ENCODE measurements at places on chromosomes 11 and 22.

DNA sequence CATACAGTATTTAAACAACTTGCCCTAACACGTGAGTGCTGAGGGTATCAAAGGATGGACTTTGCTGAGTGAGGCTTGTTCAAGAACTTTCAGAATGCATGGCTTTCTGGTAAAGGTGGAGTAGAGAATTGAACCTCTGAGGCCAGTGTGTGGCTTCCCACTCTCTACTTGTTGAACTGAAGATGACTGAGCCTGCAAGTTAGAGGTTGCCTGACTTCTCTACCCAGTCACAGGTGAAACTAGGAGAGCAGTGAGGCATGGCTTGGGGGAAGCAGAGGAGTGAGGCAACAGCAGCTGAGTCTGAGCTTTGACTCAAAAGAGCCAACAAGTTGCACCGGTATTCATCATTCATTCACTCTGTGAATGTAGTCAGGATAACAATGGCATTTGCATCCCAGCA, 256.4 kb upstream of the SESN3 start:
- DNase-seq, result no peak

GRCh38 chr11:32374261-32374711, 61.1 kb downstream of the WT1 start:
- DNase-seq, result peak; percentile 15

GRCh38 chr11:9143721-9144120, 52.3 kb upstream of the SCUBE2 start:
- no peak for DNase-seq

DNA sequence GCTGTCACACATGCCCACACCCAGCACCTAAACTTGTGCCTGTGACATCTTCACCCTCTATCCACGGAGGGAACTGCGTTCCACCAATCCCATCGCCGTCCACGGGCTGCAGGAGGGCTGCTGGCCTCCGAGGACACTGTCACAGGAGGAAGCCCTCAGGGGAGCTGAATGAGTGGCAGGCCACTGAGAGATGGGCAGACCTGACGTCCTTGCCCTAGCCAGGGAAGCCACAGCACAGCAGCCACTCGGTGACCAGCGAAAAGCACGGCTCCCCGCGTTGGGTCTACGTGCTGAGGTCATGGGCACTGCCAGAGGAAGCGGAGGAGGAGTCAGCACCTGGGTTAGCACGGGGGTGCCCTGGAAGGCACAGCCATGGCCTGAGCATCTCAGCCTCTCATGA, 50.5 kb downstream of the IGSF9B start:
- no peak for DNase-seq

- DNase-seq, result no peak
These were observed 4.2 kb downstream of the GAL3ST3 start for GRCh38 chr11:66044757-66045156.

DNA sequence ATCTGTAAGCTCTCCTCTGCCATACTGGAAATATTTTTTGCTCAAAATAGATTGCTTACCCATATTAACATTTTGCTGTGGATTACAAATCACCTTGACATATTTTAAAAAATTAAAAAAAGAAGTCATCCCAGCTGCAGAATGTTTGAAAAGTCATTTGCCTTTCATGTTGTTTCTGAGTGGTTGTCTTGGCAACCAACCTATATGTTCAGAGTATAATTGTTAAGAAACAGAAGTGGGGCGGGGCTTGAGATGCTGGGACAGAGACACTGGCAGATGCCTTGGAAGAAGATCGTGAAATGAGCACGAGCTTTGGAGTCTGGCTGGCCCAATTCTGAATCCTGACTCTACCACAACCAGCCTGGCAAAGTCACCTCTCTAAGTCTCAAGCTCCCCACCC, 348.2 kb downstream of the LARGE1 start:
- DNase-seq, result no peak

DNA sequence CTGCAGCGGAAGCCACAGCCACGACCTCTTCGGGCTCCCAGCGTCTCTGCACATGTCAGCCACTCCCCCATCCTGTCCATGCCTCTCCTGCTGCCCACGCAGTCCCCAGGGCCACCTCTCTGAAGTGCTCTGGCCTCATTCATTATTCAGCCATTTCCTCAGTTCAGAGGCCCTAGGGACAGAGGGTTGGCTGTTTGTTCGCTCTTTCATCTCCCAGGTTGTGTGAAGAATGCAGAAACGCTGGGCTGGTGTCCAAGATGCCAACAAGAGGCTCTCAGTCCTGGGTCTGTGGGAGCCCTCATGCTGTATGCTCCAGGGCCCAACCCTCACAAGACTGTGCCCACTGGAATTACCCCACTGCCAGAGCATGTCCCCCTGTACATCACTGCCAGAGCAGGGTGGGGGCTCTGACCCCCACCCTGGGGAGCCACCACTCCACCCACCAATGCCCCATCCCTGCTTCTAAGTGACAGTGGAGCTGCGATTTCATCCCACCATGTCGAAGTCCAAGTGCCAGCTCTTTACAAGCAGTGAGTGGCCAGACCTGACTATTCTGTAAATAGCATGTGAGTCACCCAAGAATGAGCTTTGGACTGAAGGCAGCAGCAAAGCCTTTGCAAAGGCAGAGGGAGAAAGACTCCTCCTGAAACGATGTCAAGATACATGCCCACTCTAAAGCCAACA, 209.6 kb downstream of the BUD13 start:
- no peak for DNase-seq

DNA sequence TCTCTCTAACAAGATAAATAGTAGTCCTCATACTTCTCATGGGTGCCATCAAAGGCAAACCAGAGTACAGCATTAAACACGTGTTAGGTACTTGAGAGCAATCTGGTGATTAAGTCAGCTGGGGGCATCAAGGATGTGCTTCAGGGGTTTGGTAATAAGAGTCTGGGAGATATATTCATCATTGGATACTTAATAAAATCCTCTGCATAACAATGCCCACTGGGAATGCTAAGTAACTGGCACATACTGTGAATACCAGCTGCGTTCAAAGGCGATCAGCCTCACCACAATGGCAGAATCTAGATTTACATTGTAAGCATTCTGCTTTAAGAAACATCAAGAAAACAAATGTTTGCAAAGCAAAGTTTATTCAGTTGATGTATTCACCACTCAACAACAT, 268.6 kb upstream of the PITPNB start:
- no peak for DNase-seq

DNA sequence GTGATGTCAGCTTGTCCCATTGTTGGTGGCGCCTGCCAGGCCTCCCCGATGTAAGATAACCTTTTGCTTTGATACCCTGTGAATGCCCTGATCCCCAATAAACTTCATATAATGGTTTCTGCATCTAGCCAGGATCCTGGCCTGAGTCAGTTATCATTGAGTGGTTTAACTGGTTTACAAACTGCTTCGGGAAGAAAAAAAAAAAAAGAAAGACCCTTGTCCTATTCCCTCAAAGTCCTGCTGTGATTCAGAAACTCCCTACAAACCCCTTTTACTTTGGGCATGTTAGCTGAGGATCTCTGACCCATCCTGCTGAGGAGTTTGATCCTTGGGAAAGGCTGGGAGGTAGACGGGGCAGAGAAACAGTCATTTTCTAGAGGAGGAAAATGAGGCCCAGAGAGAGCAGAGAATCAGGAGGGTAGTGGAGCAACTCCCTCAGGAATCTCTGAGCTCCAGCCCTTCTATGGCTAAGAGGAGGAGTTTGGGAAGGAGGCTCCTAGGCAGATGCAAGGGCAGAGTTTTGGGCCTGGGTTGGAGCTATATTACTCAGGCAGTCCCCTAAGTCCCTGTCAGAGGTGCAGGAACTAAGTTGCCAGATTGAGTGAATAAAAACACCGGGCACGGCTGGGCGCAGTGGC, 5.4 kb upstream of the CYB5R3 start:
- no peak for DNase-seq

- DNase-seq, result no peak
These were observed 200.3 kb upstream of the MTNR1B start for GRCh38 chr11:92769112-92769511.

DNA sequence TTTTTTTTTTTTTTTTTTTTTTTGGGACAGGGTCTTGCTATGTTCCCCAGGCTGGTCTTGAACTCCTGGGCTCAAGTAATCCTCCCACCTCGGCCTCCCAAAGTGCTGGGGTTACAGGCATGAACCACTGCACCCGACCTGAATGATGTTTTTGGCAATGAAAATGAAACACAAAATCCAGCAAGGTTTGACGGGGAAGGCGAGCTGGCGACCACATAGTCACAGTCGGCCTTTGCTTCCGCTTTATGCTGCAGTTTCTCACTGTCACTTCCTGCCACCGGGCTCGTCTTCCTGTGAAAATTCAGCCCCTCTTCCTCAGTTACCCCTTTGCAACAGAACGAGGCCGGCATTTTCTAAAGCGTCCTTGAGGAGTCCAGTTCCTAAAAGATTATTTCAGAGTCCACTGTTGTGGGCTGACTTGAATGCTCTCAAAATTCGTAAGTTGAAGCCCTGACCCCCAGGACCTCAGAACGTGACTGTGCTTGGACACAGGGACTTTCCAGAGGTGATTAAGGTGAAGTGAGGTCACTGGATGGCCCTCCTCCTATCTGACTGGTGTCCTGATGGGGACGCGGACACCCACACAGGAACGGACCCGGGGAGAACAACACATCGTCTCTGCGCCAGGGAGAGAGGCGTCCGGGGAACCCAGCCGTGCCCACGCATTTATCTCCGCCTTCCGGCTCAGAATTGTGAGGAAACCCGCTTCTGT, 2.9 kb upstream of the BID start:
- peak; percentile 51 for DNase-seq

DNA sequence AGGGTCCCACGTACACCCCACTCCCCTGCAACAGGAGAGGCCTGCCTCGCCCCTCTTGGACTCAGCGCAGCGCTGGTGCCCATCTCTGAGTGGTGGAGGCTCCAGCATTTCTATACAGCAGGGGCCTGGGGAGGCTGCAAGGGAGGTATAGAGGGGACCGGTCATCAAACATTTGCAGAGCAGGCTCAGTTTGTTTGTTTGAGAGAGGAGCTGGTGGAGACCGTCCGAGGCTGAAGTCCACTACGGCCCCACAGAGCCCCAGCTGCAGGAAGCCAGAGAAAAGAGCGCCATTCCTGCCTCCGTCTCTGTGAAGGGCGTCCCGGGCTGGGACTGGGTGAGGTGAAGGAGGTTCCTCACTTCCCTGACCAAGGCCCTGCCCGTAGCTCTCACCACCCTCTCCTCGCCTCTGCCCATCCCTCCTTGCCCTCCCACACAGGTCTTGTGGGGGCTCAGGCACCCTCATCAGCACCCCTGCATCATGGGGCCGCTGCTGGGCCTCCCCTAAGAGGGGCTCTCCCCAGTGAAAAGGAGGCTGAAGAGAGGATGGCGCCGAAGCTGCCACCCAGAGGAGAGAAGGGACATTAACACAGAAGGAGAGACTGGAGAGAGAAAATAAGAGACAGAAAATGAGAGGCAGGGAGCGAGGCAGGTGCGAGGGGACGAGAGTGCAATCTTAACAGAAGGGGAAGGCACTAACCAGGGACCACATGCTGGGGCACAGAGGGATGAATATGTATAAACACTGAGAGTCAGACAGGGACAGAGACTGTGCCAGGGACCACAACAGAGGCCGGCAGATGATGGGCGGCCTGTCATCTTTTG, 24.5 kb downstream of the RPUSD4 start:
- DNase-seq, result no peak

DNA sequence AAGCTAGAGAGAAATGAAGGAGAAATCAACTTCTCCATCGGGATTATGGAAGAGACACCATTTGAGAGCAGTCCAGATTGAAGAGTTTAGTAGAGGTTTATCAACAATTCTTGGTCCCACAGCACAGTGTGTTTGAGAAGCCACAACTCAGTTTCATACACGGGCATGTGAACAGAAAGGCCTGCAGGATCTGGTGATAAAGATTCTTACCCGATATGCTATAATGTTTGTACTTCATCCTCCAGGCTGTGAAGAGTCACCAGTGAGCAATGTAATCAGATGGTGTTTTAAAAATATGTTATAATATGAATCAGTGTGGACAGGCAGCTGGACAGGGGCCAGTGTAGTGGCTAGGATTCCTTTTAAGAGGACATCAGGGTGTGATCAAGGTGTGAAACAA, 29.7 kb upstream of the VWA5A start:
- DNase-seq, result no peak

- DNase-seq, result no peak
These were observed 18.1 kb downstream of the MMP10 start for GRCh38 chr11:102762361-102762767.

DNA sequence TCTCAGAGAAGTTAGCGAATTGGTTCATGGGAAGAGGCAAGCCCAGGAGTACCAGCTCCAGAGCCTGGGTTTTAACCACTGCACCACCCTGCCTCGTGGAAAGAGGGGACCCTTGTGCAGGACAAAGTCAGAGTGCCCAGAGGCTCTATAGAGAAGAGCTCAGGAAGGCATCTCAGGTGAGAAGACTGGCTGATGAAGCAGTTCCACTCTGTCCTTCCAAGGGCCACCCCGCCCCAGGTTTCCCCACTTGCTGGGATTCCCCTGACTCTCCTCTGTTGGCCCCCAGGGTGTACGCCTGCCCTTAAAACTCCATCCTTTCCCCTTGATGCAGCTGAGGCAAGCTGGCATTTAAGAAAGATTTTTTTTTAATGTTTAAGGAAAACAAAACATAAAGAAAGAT, 265.8 kb downstream of the BUD13 start:
- no peak for DNase-seq

- DNase-seq, result no peak
These were observed 72.4 kb upstream of the ISX start for GRCh38 chr22:34993548-34993947.

GRCh38 chr11:126282361-126282735, 545 bp upstream of the TIRAP start:
- DNase-seq, result no peak

DNA sequence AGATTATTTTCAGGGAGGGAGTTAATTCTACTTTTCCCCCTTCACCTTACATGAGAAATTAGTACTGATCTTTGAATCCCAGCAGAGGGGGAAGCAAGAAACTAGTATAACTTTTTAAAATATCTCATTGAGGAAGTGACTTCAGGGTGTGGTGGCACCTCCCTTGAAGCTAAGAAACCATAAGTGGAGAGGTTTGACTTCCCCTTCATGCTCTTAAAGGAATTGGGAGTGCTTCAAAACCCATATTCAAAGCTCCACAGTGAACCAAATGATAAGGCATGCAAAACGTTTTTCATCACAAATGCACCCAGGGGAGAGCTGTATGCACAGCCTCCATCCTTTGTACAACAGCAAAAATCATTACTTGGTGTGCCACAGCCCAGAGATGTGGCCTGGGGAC, 540 bp downstream of the MS4A14 start:
- no peak for DNase-seq
